ENCODE measurements at places on chromosomes 16 and 17.
A peak's percentile ranks its signal among the peaks of the same experiment; 100 is the strongest.

DNA sequence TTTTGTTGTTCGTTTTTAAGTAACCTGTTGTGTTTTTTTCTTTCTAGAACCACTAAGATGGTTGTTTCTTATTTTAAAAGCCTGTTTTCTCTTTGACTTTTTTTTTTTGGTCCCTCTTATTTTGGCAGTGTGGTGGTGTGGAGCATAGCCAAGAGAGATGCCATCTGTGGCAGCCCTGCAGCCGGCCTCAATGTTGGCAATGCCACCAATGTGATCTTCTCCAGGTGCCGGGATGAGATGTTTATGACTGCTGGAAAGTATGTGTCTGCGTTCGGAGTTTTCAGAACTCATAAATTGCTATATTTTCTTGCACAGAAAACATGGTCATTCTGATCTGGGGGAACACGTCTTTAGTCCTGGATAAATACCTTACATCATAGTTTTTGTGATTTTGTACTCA, 17.6 kb downstream of the CFAP52 start:
- no peak for DNase-seq
- no peaks in the 10 kb centered on the region for H3K27me3 ChIP-seq
- H3K4me1 ChIP-seq = no peaks in the 10 kb centered on the region
- H3K36me3 ChIP-seq = no peaks in the 10 kb centered on the region

GRCh38 chr16:85888405-85889331, 10.3 kb upstream of the IRF8 start:
- H3K27ac ChIP-seq = no peak overlapping the region
- H3K4me3 ChIP-seq = no peak overlapping the region
- 0 out of 2 replicates have a peak, but pooled peaks cover 5% of the 10 kb centered on the region for H3K4me1 ChIP-seq
- H3K36me3 ChIP-seq = no peaks in the 10 kb centered on the region
- H3K27me3 ChIP-seq = peaks cover 54% of the 10 kb centered on the region
- DNase-seq = peak; percentile 41

DNA sequence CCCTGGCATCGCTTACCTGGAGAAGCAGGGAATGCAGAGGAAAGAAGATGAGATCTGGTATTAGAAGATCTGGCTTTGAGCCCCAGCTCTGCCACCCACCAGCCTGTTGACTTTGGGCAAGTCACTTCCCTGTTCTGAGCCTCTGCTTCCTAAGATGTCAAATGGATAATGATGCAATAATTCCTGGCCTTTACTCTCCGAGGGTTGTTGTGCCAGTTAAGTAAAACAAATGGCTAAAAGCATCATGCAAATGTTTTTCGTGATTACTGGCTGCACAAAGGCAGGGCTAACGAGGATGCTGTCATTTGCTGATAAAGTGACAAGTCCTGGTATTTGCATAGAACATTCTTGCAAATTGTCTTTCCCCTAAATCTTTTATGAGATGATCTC, 1.3 kb upstream of the ZNF821 start:
- H3K4me1 ChIP-seq = peaks cover 23% of the 10 kb centered on the region
- H3K36me3 ChIP-seq = no peaks in the 10 kb centered on the region
- no peaks in the 10 kb centered on the region for H3K27me3 ChIP-seq
- H3K4me3 ChIP-seq = peak overlapping the region; percentile 11

GRCh38 chr16:2702438-2702825, 17.6 kb downstream of the PRSS27 start:
- no peak overlapping the region for H3K27ac ChIP-seq
- H3K4me1 ChIP-seq = no peaks in the 10 kb centered on the region
- no peak for DNase-seq
- H3K36me3 ChIP-seq = no peaks in the 10 kb centered on the region

DNA sequence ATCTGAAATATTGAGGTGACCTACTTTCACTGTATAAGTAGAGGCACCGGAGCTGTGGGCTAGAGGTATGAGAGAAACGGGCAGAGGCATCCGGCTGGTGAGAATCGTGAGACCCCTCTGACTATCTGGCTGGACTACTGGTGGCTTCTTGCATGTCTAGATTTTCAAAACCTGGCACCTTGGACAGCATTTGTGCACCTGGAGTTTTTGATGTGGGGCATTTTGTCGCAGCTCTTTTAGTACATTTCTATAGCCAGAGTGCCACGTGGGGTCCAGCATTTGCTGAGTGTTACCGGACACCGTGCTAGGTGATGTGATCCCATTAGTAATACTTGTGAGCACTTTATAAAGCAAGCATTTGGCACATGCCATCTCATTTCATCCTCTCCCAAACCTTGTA, 32.6 kb upstream of the SHISA9 start:
- no peaks in the 10 kb centered on the region for H3K4me1 ChIP-seq
- no peaks in the 10 kb centered on the region for H3K36me3 ChIP-seq
- no peak for DNase-seq
- H3K4me3 ChIP-seq = no peak overlapping the region
- no peaks in the 10 kb centered on the region for H3K27me3 ChIP-seq
- no peak overlapping the region for H3K27ac ChIP-seq

GRCh38 chr16:88783391-88784073, 1.5 kb downstream of the PIEZO1 start:
- H3K4me1 ChIP-seq = peaks cover 16% of the 10 kb centered on the region
- no peaks in the 10 kb centered on the region for H3K27me3 ChIP-seq
- peak overlapping the region; percentile 88 for H3K27ac ChIP-seq
- H3K36me3 ChIP-seq = no peaks in the 10 kb centered on the region

GRCh38 chr16:82187829-82188228, 17.8 kb upstream of the MPHOSPH6 start:
- H3K36me3 ChIP-seq = no peaks in the 10 kb centered on the region
- H3K4me1 ChIP-seq = no peaks in the 10 kb centered on the region
- H3K27ac ChIP-seq = no peak overlapping the region
- no peak overlapping the region for H3K4me3 ChIP-seq

- no peaks in the 10 kb centered on the region for H3K4me1 ChIP-seq
- H3K27me3 ChIP-seq = no peaks in the 10 kb centered on the region
- H3K4me3 ChIP-seq = peak overlapping the region; percentile 58
- no peaks in the 10 kb centered on the region for H3K36me3 ChIP-seq
- DNase-seq = peak; percentile 31
- peak overlapping the region; percentile 46 for H3K27ac ChIP-seq
These were observed 1241.8 kb upstream of the GOT2 start for GRCh38 chr16:59975953-59976352.

DNA sequence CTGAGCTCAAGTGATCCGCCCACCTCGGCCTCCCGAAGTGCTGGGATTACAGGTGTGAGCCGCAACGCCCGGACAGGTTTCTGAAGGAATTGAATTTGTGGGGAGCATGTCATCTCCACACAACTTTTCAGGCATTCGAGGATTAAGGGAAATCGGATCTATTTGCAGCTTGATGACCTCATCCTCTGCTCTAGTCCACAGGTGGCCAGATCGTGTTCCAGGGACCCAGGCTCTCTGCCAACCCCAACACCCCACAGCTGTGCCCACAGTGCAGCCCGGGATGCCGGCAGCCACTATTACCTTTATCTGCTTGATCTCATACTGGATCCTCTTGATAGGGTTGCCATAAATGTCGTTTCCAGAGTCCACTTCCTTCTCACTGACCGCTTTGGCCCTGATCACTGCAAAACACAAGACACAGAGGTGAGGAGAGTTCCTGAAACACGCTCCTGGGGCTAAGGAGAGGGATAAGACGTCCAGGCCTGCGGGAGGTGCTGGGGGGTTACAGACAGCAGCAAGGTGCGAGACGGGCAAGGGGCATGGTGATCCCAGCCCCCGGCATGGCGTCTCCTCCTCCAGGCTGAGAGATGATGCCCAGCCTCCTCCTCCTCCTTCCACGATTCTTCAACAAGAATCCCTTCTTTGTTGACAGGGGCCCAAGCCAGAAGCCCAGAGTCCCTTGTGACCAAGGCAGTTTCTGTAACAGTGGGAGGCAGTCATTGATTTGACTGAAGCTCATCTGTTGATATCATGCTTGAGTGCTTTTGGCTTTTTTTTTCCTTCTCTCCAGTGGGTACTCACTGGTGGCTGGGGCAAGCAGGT, 29.3 kb downstream of the CEP295NL start:
- H3K27me3 ChIP-seq = no peaks in the 10 kb centered on the region
- H3K27ac ChIP-seq = no peak overlapping the region
- no peaks in the 10 kb centered on the region for H3K4me1 ChIP-seq
- no peak for DNase-seq
- no peak overlapping the region for H3K4me3 ChIP-seq
- no peaks in the 10 kb centered on the region for H3K36me3 ChIP-seq

GRCh38 chr17:3529817-3530741, 27.5 kb downstream of the TRPV3 start:
- DNase-seq = no peak
- peaks cover 5% of the 10 kb centered on the region for H3K36me3 ChIP-seq
- no peak overlapping the region for H3K4me3 ChIP-seq
- no peaks in the 10 kb centered on the region for H3K4me1 ChIP-seq
- H3K27me3 ChIP-seq = no peaks in the 10 kb centered on the region
- no peak overlapping the region for H3K27ac ChIP-seq

- H3K27me3 ChIP-seq = no peaks in the 10 kb centered on the region
- H3K4me3 ChIP-seq = no peak overlapping the region
- H3K4me1 ChIP-seq = peaks cover 20% of the 10 kb centered on the region
- H3K36me3 ChIP-seq = no peaks in the 10 kb centered on the region
- no peak overlapping the region for H3K27ac ChIP-seq
These were observed 3.8 kb upstream of the RAI1 start for GRCh38 chr17:17677299-17678040.

GRCh38 chr16:72410492-72410891, 238.5 kb upstream of the PMFBP1 start:
- no peak overlapping the region for H3K4me3 ChIP-seq
- no peaks in the 10 kb centered on the region for H3K36me3 ChIP-seq
- DNase-seq = no peak
- H3K27ac ChIP-seq = no peak overlapping the region
- no peaks in the 10 kb centered on the region for H3K27me3 ChIP-seq

GRCh38 chr17:47813512-47814031, 8.0 kb downstream of the OSBPL7 start:
- no peak for DNase-seq
- H3K27me3 ChIP-seq = no peaks in the 10 kb centered on the region
- no peaks in the 10 kb centered on the region for H3K4me1 ChIP-seq
- no peak overlapping the region for H3K4me3 ChIP-seq

GRCh38 chr16:30456302-30456701, 10.6 kb upstream of the SEPHS2 start:
- H3K27me3 ChIP-seq = no peaks in the 10 kb centered on the region
- DNase-seq = no peak
- no peaks in the 10 kb centered on the region for H3K4me1 ChIP-seq
- H3K27ac ChIP-seq = no peak overlapping the region
- H3K4me3 ChIP-seq = no peak overlapping the region

GRCh38 chr16:48110982-48111381, 44.8 kb downstream of the ABCC12 start:
- no peak overlapping the region for H3K27ac ChIP-seq
- no peaks in the 10 kb centered on the region for H3K4me1 ChIP-seq
- no peak for DNase-seq
- H3K27me3 ChIP-seq = no peaks in the 10 kb centered on the region
- H3K36me3 ChIP-seq = no peaks in the 10 kb centered on the region
- H3K4me3 ChIP-seq = no peak overlapping the region

DNA sequence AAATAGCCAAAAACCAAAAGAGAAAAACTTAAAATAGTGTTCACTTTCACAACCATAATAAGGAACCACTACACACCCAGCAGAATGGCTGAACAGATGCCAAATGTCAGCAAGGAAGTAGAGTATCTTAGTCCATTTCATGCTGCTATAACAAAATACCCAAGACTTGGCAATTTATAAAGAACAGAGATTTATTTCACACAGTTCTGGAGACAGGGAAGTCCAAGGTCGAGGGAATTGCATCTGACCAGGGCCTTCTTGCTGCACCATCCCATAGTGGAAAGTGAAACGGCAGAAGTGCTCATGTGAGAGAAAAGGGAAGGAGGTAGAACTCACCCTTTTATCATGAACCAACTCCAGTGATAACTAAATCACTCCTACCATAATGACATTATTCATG, 33.8 kb upstream of the CCL22 start:
- no peak overlapping the region for H3K4me3 ChIP-seq
- no peaks in the 10 kb centered on the region for H3K36me3 ChIP-seq
- no peak for DNase-seq
- no peak overlapping the region for H3K27ac ChIP-seq
- peaks cover 4% of the 10 kb centered on the region for H3K4me1 ChIP-seq

GRCh38 chr17:79243603-79243990, 169.0 kb downstream of the ENGASE start:
- no peak overlapping the region for H3K27ac ChIP-seq
- H3K27me3 ChIP-seq = peaks cover 95% of the 10 kb centered on the region
- no peak overlapping the region for H3K4me3 ChIP-seq
- no peak for DNase-seq
- H3K4me1 ChIP-seq = no peaks in the 10 kb centered on the region

GRCh38 chr16:86828653-86829052, 250.3 kb downstream of the FOXL1 start:
- H3K4me3 ChIP-seq = no peak overlapping the region
- DNase-seq = no peak
- H3K27me3 ChIP-seq = peaks cover 56% of the 10 kb centered on the region

- H3K27me3 ChIP-seq = peaks cover 23% of the 10 kb centered on the region
- no peak overlapping the region for H3K27ac ChIP-seq
- H3K36me3 ChIP-seq = no peaks in the 10 kb centered on the region
- H3K4me3 ChIP-seq = no peak overlapping the region
These were observed 75.0 kb downstream of the TMEM132E start for GRCh38 chr17:34654276-34654880.

- H3K36me3 ChIP-seq = no peaks in the 10 kb centered on the region
- no peak overlapping the region for H3K27ac ChIP-seq
- peaks cover 58% of the 10 kb centered on the region for H3K27me3 ChIP-seq
These were observed 2.4 kb downstream of the RUNDC3A start for GRCh38 chr17:44310609-44311376.

DNA sequence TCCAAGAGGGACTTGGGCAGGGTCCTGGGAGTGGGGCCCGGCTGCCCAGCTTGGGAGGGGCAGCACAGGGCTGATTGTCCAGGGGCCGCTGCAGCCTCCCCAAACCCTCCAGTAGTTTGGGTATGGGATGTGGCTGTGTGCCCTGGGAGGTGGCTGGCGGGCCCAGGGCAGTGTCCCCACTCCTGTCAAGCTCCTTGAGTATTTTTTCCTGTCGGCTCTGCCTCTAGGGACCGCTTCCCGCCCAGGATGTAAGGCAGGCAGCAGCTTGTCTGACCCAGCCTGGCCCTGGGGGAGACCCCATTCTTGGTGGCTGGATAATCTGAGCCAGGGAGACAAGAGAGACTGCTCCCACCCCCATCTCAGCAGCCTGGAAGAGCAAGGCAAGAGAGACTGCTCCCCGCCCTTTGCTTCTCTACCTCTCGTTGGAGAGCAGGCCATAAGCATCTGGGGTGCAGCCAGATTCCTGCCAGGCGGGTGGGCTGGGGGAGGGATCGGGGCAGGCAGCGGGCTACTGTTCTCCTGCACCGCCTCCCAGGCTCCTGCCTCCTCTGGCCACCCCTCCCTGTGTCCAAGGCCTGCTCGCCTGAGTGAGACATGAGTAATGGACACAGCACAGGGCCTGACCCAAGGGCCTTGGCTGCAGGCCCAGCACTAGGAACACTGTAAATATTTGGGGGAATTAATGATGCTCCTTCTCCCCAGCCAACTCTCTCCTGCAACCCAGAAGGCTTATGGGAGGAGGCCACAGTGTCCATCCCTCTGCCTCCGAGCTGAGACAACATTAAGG, 18.4 kb upstream of the ITGA3 start:
- DNase-seq = no peak
- no peaks in the 10 kb centered on the region for H3K4me1 ChIP-seq
- no peak overlapping the region for H3K4me3 ChIP-seq
- H3K27me3 ChIP-seq = no peaks in the 10 kb centered on the region
- H3K36me3 ChIP-seq = no peaks in the 10 kb centered on the region

Measured in MM.1S (cell line).